Stimulated activated CD8-positive, alpha-beta memory T cell treated with anti-CD3 and anti-CD28 coated beads, Interleukin-15, amount 100 ng/mL, for 24 hours (primary cell): ENCODE measurements at places on chromosomes 3 and 15.

DNA sequence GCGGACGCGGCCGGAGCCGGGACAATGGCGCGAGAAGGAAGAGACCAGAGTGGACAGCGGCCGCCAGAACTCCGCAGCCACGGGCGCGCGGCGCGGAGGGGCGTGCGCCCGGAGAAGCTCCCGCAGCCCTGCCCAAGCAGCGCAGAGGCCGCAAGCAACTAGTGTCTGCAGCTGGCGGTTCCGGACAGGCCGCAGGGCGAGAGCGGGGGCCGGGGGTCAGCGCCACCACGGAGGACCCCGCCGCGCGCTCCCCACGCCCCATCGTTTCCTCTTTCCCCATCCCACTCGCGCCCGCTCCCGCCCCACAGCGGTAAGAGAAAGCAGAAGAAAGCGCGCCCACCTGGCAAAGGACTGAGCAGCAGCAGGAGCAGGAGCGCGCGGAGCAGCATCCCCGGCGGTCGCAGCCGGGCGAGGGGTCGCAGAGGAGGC, 440 bp downstream of the PRTG start:
- DNase-seq: no peak

- no peak for DNase-seq
Measured at GRCh38 chr15:51390241-51390965, 48.9 kb downstream of the GLDN start.

DNA sequence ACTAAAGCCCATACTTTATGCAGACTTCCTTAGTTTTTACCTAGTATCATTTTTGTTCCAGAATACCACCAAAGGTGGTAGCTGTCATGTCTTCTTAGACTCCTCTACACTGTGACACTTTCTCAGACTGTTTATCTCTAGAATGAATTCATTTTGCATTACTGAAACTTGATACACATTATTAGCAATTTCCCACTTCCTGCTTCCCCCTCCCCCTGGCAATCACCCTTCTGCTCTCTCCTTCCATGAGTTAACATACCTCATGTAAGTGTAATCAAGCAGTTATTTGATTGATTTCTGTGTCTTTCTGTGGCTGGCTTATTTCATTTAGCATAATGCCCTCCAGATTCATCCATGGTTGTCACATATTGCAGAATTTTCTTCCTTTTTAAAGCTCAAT, 204.9 kb downstream of the STAG1 start:
- no peak for DNase-seq

DNA sequence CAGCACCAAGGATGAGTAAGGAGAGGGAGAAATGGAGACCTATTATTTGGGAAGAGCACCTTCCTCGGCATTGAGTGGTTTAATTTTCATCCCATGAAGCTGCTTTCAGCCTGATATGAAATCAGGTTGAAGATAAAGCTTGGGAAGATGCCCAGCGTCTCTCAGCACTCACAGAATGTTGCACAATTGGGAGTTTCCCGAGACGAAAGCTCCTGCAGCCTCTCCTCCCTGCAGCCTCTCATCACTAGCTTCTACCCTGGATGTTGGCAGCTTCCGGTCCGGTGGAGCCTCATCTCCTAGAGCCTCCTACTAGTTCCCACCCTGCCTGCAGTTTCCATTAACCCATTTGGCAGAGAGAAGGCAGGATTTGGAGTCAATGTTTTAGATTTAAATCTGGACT, 40.3 kb downstream of the EDEM1 start:
- no peak for DNase-seq

DNA sequence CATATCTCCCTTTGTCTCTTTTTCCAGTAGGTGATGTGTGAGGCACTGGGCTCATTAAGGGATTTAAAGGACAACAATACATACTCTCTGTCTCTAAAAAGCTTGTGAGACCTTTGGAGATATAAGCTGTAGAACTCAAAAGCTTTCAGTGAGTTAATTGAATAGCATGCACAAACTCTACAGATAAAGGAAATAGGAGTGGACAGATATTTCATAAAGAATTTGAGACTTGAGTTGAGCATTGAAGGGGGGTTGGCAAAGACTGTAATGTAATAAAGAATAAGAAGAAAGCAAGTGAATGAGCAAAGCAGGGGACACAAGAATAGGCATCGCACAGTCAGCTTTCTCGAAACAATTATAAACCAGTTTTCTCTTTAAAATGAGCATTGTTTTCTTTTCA, 583.4 kb upstream of the DPPA4 start:
- DNase-seq: no peak

DNA sequence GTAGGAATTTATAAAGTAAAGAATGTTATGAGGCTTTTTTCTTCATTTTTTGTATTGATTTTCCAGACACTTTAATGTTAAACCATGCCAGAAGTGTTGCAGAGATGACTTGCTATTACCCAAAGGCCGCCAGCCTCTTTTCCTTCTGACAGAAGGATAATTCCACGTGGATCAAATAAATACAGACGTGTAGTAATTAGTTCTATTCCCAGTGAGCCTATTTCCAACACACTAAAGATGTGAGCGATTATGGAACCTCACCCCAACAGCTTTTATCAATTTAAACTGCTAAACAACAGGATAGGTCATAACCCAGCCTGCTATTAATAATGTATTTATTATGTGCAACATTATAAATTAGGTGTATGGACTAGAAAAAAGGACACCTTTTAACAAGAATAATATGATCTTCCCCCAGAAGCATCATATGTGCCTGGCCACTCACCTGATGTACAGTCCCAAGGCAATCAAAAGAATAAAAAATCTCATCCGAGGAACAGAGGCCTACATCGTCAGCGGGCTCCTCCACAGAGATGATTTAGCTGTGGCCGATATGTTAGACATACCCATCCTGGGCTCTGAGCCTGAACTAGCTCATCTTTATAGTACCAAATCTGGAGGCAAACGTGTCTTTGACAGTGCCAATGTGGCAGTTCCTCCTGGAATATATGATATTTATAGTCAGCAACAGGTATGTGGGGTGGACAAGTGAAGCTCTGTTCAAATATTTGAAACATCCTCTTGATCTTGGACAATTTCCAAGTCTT, 125.9 kb upstream of the C15orf61 start:
- no peak for DNase-seq

DNA sequence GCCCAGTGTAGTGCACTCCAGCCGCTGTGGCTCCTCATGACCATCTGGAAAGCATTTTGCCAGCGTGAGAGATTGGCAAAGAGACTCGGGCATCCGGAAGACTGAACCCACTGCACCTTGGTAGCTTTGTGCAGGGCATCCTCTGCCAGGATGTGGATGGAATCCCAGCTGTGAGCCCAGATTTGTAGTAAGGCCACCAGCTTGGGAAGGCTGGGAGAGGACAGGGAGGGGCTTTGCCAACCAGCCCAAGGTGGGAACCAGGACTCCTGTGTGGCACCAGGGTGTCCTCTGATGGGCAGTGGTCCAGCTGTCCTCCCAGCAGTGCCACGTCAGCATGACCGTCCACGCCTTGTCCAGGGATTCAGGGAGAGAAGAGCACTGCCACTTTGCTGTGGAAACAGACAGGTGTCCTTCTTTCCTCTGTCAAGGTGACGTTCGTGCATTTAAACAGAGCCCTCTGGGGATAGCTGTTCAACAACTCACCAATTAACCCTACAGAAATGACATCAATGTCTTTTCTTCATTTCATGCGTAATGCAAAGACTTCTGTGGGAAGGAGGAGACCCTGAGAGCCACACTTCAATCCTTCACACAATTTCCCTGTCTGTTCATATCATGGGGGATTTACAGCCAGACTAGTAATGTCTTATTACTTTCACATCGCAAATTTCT, 19.1 kb downstream of the KLF15 start:
- DNase-seq: no peak

- no peak for DNase-seq
Measured at GRCh38 chr15:43762824-43763223, 13.9 kb downstream of the ELL3 start.

GRCh38 chr3:136196064-136196400, at the start of gene MSL2:
TSS of gene MSL2 (minus strand) at chr3:136196335. CDS start at chr3:136195113, 1,222 bp downstream.
- DNase-seq: no peak

DNA sequence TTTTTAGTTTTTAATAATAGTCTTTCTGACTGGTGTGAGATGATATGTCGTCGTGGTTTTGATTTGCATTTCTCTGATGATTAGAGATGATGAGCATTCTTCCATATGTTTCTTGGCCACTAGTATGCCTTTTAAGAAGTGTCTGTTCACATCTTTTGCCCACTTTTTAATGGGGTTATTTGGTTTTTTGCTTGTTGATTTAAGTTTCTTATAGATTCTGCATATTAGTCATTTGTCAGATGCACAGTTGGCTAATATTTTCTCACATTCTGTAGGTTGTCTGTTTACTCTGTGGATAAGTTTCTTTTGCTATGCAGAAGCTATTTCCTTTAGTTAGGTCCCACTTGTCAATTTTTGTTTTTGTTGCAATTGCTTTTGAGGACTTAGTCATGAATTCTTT, 185.4 kb downstream of the SUCNR1 start:
- DNase-seq: no peak

- DNase-seq: no peak
Measured at GRCh38 chr15:58324533-58324932, 107.3 kb upstream of the LIPC start.

- DNase-seq: no peak
Measured at GRCh38 chr3:123688241-123688747, 103.4 kb upstream of the HACD2 start.

DNA sequence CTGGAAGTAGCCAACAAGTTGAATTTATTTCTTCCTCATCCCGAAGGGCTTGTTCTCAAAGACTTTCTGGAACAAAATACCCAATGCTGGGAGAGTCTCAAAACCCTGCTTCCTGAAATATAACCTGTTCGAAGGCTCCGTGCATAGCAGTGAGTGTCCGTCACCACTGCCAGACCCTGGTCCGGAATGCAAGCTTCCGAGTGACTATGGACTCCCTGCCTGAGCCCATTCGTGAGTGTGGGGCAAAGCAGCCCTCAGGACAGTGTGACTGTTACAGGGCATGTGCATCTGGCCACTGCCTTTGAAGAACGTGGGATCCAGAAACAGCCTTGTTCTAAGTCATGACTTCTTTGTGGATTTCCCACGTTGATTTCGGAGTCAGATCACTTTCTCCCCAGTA, 214.5 kb upstream of the IGF1R start:
- DNase-seq: no peak
